Omental fat pad (tissue), 4 donors: ENCODE measurements at places on chromosomes 6 and 20.

DNA sequence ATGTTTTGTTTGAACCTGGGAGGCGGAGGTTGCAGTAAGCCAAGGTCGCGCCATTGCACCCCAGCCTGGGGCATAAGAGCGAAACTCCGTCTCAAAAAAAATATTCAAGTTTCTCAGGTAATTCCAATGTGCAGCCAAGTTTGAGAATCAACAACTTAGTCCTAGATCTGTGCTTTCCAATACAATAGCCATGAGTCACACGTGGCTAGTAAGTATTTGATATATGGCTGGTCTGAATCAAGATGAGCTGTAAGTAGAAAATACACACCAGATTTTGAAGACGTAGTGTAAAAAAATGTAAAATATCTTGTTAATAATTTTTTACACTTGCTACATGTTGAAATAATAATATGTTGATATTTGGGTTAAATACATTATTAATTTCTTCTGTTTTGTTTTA lies 35.0 kb upstream of the BTBD3 start:
- no peak for DNase-seq

DNA sequence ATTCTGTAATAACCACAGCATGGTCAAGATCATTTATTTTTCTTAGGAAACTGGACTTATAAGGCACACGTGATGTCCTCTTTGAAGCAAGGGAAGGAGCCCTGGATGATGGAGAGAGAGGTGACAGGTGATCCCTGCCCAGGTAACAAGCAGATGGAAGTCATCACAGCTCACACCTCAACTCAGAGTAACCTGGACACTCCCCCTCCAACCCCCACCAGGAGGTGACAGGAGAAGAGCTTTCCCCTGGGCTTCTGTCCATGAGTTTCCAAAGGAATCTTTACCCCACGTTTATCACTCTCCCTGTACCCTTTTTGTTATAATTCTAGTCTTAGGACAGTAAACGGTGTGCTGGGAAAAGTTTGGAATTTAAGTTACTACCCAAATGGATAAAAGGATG lies 28.4 kb downstream of the ZNF334 start:
- no peak for DNase-seq

- DNase-seq: no peak
These were observed 88.8 kb upstream of the HS3ST5 start for GRCh38 chr6:114431641-114432040.

DNA sequence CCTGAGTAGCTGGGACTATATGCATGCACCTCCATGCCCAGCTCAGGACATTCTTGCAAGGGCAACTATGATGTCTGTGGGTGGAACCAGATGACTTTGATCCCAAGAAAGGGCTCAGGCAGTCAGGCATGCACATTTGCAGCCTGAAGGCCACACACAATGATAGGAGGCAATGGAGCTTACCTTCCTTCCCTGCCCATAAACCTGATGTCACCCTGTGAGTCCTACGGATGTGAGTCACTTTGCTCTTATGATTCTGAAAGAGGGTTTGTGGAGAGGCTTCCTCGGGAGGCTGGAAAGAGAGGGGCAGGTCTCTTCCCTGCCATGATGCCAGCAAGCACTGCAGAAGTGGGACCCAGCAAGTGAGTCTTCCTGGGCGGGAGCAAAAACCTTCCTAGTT lies 202.4 kb downstream of the LY86 start:
- no peak for DNase-seq

GRCh38 chr6:17703256-17703694 lies 3.5 kb downstream of the NUP153 start:
- no peak for DNase-seq

- no peak for DNase-seq
These were observed 35.2 kb downstream of the AK9 start for GRCh38 chr6:109655761-109656262.

DNA sequence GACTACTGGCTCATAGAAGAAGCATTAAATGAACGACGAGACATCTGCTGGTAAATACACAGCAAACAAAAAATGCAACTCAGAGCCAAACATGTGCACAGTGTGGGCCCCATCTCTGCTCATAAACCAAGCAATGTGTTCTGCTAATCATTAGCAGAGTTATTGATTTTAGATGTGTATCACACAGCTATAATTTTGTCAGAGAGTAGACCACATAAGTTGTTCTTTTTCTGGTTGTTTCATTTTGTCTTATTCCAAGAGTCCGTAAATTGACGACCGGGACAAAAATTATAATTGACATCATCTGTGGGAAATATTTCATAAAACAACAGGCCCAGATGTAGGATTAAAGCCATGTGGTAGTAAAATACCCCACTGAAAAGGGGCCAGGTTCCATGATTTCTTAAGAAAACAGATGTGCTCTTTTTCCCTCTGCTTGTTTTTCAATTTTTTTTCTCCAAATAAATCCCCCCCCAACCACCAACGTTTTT lies 423.6 kb downstream of the HAO1 start:
- DNase-seq: no peak

DNA sequence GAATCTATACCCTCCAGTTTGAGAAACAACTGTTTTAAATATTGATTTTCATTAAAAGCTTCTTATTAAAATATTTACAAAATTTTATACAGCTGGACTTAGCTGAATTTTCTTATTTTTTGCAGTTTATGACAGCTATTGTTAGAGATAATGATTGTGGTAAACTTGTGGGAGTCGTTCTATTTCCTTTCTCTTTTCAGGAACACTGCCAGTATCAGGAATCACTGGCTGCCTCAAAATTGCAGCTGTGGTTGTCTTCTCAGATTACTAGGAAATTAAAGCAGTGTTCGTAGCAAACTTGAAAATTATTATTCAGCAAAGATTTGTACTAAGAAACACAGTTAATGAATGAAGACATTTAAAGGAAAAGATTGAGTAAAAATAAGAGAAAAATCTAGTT lies 311.0 kb downstream of the CENPW start:
- DNase-seq: no peak

GRCh38 chr20:53138454-53139262 lies 166.5 kb downstream of the TSHZ2 start:
- DNase-seq: no peak

DNA sequence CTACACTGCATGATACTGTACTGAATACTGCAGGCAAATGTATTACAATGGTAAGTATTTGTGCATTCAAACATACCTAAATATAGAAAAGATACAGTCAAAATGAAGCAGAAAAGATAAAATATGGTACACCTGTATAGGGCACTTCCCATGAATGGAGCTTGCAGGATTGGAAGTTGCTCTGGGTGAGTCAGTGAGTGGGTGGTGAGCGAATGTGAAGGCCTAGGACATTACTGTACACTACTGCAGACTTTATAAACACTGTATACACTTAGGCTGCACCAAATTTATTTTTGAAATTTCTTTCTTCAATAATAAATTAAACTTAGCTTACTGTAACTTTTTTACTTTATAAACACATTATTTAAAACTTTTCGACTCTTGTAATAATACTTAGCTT lies 213.1 kb downstream of the ATXN1 start:
- no peak for DNase-seq

DNA sequence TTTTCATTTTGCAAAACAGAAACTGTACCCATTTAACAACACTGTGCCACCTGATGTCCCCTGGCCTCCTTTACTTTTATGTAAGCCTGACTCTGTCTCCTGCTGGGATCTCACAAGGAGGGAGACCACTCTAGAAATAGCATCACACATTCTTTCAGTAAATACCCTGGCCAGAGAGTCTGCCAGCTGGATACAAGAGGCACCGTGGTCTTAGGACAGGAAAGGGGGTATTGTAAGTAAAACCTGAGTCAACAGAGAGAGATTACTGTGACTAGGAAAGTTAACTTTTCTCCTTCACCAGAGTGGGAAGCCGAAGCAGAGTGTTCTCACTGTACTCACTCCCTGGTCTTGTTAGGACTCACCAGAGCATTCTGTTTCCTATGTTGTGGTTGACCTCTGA lies 27.8 kb downstream of the CMTR1 start:
- DNase-seq: no peak

DNA sequence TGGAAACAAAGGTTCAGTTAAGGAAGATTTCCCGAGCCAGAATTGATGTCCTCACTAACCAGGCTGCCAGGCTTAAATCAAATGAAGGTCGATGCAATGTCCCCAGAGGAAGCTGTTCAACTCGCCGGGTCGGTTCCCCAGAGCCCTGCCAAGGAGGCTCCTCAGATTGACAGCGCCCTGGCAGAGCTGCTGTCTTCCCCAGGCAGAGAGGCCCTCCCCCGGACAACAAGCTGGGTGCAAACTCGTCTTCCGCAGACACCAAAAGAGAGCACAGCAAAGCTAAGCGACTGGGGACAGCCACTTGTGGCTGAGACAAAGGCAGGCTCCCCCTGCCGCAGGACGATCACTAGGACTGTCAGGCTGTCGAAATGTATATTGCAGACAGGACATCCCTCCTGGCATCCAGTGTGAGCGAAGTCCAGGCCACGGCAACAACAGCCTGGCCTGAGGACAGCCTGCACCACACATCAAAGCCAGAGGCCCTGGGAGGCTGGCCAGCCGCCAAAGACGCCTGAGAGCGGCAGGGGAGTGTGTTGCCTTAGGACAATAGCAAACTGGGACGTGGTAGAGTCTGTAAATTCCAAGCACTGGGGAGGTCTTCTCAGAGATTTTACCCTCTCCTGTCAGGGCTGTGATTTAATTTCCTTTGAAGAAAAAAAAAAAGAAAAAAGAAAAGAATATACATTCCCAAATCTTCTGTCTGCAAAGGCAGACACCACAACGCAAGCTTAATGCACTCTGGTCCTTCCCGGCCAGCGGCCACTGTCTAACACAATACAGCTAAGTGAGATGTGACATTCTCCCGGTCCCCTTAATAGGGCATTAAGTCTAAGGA lies 99.1 kb downstream of the HIVEP2 start:
- peak; percentile 55 for DNase-seq

DNA sequence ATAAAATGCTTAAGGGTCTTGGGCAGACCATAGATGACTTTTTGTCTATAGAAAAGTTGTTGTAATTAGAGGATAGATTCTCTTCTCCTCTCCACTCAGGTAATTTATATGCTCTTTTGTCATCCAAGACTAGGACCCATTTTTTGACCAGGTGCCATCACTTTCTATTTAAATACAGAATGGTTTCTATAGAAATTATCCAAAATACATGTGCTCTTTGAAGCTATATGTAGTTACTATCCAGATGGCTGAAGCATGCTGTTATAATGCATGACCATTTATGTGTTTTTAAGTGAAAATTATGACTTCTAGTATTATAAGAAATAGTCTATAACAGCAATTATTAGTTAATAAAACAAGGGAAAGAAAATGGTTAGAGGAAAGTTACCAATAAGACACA lies 3.0 kb upstream of the MLIP start:
- DNase-seq: no peak

GRCh38 chr6:90375681-90376439 lies 79.2 kb upstream of the BACH2 start:
- no peak for DNase-seq
